HFF-Myc (cell line): ENCODE measurements at places on chromosomes 3 and 15.
A peak's percentile ranks its signal among the peaks of the same experiment; 100 is the strongest.

DNA sequence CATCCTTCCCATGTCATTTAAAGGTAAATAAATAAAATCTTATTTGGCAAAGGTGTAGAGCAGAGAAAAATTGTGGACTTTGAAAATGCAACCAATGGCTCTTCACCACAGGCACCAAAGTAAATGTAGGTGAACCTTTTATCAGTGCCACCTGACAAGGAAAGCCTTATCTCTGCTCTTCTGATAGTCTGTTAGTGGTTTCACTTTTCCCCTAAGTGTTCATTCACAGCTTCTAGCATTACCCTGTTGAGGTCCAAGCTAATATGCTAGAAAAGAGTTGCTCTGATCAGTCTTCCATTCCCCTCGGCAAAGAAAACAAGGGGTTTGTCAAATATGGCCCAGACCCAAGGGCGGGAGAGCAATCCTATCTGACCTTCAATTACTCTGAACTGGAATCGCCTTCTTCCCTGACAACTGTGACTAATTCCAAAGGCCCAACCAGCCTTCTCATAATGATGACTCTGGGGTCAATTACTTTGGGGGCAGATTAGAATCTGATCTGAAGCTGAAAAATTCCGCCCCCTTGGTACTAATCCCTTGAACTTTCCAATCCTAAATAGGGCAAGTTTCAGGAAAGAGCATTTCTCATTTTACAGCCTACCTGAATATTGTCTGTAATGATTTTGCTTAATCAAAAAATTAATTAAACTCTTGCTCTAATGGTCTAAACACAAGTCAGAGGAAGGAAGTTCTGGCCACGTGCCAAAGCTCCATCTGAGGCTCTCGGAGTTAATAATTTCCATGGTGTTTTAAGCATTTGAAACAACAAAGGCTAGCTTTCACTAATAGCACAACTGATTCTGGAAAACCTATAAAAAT is 52.4 kb downstream of the SETMAR start:
- DNase-seq, result no peak

GRCh38 chr15:99124641-99125040 is 19.8 kb downstream of the SYNM start:
- no peak for DNase-seq

DNA sequence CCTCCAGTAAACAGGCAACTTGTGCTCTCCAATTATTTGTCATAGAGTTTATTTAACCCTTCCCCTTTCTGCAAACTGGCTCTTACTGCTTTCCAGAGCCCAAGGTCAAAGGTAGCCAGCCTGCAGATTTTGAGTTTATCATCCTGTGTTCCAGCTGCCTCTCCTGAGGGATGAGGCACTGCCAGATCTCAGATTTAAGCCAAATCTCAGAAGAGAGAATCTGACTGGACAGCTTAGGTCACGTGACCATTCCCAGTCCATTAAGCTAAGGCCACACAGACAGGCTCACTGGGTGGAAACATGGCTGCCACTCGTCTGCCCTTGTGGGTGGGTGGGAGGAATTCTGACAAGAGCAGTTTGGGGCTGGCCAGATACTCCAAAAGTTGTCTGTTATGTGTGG is 8.6 kb upstream of the SIAH2 start:
- no peak for DNase-seq

- no peak for DNase-seq
These were observed 51.5 kb downstream of the MYO1E start for GRCh38 chr15:59321000-59321689.

DNA sequence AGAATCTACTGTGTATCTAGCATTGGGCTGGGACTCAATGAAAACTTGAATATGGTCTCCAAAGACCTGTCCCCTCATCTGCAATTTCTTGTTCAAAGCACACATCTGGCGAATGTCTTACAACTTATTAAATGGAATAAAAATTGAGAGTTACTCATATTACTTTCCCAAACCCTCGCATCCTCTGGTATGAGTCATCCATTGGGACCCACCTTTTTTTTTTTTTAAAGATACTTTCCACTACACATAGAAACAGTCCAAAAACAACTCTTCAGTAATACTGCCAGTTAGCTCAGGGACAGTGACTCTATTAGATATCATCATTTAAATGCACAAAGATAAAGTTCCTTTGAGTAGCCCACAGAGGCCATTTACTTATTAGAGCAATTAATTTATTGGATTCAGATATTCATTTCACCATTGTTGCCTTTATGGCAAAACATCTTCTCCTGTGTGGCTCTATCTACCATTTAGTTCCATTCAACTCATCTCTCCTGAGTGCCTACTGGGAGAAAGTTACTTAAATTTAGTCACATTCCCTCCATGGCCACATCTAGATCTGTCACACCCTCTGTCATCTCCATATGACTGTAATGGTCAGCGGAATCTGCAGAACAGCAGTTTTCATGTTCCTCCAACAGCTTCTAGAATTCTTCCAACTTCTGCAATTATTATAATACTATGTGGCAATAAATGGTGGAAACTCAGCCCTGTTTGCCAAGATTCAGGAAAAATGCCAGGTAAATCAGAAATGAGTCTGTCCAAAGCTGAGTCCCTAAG is 77.9 kb upstream of the ARHGEF3 start:
- peak; percentile 56 for DNase-seq

GRCh38 chr3:133891662-133892378 is 3.9 kb downstream of the RAB6B start:
- no peak for DNase-seq

DNA sequence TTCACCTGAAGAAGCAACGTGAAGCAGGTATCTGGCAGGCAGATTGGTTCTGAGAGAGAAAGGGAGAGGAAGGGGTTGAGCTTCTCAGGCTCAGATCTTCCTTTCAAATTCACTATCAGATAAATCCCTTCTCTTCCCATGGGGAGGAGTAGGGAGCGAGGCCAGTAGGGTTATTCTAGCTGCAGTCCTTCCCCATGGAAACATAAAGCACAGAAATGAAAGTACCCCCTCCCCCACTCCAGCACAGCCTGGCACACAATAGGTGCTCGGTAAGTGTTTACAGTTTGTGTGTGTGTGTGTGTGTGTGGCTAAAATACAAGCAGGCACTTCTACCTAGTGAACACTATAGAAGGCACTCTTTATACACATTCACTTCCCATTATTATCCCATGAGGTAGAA is 20.8 kb upstream of the VPS8 start:
- no peak for DNase-seq

- DNase-seq, result peak; percentile 20
These were observed 93.2 kb upstream of the CCDC80 start for GRCh38 chr3:112734171-112734570.

- DNase-seq, result no peak
These were observed 229.0 kb downstream of the ADAMTS17 start for GRCh38 chr15:100112636-100113305.

- DNase-seq, result peak; percentile 98
These were observed 348.0 kb upstream of the DPPA4 start for GRCh38 chr3:109685084-109686079.

DNA sequence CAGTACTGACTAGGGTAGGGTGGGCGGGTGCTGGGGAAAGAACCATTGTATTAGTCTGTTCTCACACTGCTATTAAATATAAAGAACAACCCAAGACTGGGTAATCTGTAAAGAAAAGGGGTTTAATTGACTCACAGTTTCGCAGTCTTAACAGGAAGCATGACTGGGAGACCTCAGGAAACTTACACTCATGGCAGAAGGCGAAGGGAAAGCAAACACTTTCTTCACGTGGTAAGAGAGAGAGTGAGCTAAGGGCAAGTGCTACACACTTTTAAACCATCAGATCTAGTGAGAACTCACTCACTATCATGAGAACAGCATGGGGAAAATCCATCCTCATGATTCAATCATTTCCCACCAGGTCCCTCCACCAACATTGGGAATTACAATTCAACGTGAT is 98.0 kb downstream of the OXSM start:
- no peak for DNase-seq
